ENCODE measurements at places on chromosomes 5 and 9. TPM values are rescaled to one million over a fixed set of nuclear protein-coding genes. Genes with fewer than 3 reads are reported as not detected.

The NR4A3 gene
- polyA plus RNA-seq = 0.87 TPM

The FAM221B gene
- polyA plus RNA-seq = 0.66 TPM

The PALM2AKAP2 gene
- 71.7 TPM for polyA plus RNA-seq

DNA sequence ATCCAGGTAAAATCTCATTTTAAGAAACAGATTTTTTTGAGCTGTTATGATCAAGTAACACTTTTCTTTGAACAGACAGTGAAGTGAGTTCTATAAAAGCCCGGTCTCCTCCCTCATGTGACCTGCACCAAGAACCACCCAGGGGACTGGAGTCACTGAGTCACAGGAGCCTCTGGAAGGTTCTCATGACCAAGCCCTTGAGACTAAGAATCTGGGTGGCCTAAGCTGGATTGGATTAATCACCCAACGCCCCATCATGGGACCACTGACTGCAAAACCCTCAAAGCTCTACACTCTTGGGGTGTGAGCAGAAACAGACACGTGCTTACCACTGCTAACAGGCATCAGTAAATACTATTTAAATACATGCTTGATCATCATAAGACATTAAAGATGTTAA lies 48.4 kb downstream of the SECISBP2 start:
- DNase-seq = no peak

The RBM18 gene
- 16.7 TPM for polyA plus RNA-seq

The OTULINL gene
- polyA plus RNA-seq = 0.95 TPM

DNA sequence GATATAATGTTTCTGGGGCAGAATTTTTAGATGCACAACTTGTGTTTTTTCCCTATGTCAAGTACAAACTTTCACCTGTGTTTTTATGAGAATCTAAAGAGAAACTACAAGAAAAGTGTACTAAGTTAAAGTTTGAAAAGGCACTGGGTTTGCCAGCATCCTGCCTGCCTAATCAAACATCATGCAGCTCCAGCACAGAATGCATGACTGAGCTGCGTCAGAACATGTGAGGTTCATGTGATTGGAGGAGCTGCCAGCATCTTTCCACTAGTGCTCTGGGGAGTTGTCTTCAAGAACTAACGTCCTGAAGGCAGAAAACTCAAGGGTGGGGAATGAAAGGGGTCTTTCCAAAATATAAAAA lies 46.1 kb upstream of the RIC1 start:
- DNase-seq = no peak

GRCh38 chr9:114155995-114156656 lies 789 bp downstream of the COL27A1 start:
- no peak for DNase-seq

DNA sequence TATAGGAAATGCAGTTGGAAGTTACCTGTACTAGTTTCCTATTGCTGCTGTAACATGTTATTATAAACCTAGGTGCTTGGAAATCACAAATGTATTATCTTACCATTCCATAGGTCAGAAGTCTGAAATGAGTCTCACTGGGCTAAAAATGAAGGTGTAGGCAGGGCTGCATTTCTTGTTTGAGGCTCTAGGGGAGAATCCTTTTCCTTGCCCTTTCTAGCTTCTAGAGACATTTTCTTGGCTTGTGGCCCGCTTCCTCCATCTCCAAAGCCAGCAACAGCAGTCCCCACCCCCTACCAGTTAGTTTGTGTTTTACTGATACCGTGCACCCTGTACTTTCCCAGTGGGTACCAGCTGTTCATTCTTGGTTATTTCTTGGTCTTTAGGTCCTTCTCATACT lies 153.3 kb downstream of the SLF1 start:
- no peak for DNase-seq

GRCh38 chr9:110615498-110615897 lies 36.0 kb upstream of the SVEP1 start:
- DNase-seq = no peak

The F12 gene
- 13.6 TPM for polyA plus RNA-seq

DNA sequence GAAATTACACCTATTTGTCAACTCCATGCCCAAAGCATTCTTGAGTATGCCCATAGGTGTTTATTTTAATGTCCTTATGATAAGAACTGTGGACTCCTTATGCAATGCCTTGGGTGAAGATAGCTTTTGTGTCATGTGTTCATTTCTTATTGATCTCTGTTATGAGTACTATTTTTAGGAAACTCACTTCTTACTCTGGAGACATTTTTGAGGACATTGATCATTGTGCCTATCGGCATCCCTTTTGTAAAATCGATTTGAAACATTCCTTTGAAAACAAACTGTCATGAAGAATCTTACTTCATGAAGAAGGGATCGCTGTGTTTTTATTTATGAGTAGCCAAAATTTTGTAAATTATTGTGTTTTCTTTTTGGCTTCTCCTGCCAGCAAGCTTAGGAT lies 257.3 kb downstream of the NTRK2 start:
- DNase-seq = no peak

DNA sequence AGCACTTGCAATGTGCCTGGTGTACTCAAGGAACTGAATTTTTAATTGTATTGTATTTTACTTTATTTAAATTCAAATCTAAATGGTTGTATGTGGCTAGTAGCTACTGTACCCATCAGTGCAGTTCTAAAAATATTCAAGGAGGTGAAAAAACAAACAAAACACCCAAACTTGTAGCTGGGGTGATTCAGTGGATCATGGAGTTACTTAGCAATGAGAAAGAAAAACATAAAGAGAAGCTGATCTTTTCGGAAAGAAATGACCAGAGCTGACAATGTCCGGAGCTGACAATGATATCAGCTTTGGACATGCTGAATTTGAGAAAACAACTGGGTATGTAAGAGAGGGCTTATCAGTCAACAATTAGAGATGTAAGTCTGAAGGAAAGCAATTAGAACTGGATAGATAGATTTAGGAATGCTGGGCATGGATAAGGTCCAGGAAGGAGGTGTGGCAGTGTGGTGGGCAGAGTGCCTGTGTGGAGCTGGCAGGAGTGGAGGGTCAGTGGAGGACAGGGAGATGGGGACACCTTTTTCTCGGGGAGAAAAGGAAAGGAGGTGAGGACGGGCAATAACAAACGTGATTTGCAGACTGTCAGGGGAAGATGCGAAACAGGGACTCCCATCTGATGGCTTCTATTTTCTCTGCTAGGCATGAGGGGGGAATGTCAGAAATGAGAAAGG lies 113.2 kb downstream of the DCP2 start:
- DNase-seq = no peak

DNA sequence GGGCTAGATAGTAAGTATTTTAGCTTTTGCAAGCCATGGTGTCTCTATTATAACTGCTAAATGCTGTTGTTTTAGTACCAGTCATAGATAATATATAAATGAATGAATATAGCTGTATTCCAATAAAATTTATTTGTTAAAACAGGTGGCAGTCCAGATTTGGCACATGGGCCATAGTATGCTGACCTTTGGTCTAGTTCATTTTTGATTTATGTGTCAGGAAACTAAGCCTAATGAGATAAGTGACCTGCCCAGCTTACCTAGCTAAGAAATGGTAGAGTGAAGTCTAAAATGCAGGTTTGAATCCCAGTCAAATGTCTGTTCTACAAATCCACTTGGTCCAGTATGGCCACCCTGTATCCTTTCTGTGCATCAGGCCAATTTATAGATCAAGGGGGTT lies 139.3 kb downstream of the ALDH1A1 start:
- DNase-seq = no peak

DNA sequence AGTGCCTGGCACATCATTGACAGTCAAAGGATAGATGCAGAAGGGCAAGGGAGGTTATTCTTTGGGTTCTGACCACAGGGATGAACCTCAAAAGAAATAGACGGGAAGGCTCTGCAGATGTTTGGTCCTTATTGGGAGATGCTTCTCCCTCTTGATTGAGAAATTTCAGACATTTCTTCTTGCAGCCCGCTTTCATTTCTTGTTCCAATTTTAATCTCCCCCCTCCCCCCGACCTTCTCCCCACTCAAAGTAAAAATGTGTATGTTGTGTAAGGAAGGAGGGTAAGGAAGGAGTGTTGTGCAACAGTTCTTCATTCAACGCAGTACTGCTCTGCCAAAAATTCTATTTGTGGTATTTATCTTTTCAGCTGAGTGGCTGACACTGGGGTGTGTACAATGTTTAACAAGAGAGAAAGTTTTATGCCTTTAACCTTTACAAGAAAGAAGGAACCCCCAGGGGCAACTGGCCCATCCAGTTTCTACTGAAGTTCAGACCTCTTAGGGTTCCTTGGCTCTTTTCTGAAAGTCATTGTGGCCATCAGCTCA lies 46.3 kb upstream of the TNFSF15 start:
- no peak for DNase-seq

DNA sequence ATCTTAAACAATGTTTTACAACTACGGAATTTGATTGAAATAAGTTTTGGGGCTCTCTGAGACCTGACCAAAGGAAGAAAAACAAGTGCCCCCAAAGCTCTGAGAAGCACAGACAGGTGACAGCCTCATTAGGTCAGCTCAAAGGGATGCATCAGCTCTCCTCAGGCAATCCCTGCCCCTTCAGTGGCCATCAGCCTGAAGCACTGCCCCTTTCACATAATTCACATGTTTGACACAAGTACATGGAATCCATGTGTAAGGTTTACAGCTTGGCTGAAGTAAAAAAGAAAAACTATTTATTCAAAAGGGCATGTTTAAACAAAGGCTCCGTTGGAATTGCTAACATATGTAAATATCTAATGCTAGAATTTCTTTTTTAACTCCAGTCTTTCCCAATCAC lies 56.3 kb downstream of the TSSK1B start:
- no peak for DNase-seq

The SLC6A18 gene
- not detected for polyA plus RNA-seq

DNA sequence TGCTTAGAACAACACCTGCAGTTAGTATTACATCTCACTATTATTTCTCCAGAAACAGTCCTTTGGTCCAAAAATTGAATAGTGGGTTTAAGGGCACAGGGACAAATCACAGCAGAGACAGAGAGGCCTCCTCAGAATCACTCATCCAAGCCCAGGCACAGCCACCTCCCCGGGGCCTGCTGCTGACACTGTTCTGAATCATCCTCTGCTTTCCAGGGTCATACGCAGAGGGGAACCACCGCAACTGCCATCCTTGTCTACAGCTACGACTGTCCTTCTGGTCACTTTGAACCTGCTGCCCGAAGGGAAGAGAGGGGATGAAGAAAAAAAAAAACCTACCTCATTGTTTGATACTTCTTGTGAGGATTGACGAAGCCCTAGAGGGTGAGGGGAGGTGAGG lies 35.3 kb upstream of the MAN2A1 start:
- DNase-seq = no peak

DNA sequence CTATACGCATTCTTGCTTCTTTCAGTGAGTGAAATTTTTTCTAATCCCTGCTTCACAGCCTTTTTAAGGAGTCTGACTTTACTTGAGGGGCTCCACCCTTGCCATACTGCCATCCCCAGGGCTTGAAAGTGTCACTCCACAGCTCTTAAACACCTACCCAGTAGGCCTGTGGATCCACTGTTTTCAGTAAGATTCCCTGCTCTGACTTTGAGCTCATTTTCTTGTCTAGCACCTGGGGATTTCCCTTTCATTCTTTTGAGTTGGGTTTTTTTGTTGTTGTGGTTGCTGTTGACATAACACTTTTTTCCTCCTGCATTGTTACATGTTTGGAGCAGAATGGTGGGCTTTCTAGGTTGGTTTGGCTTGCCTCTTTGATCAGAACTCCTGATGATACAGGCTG lies 23.6 kb downstream of the SREK1IP1 start:
- no peak for DNase-seq

DNA sequence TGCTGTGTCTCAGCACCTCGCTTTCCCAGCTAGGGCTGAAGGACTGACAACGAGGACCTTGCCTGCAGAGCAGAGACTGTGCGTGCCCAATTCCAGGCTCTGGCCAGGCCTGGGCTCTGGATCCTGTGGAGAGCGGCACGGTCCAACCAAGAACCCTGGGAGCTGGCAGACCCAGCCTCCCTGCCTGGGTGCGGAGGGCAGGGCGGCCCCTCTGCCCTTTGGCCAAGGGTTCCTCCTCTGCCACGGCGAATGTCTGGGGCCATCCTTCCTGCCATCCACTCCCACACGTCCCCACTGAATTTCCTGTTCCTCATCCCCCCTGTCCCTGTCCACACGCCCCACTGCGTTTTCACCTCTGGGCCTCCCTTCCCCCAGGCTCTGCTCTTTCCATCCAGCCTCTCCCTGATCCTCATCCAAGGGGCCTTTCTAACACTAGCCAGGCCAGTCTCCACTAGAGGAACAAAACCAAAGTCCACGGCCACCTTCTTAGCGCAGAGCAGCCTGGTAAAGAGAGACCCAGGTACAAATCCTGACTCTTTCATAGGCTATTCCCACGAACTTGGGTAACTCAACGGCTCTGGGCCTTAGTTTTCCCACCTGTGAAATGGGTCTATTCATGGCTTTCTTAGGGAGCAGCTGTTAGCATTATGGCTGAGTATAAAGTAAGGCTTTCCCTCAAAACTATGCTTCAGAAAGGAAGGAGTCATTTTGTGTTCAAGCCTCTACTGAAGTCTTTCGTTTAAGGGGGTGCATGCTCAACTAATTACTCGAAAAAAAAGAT lies 95.5 kb upstream of the PHYKPL start:
- no peak for DNase-seq

- no peak for DNase-seq
Observed at GRCh38 chr5:116554764-116555163, 19.9 kb downstream of the SEMA6A start.

DNA sequence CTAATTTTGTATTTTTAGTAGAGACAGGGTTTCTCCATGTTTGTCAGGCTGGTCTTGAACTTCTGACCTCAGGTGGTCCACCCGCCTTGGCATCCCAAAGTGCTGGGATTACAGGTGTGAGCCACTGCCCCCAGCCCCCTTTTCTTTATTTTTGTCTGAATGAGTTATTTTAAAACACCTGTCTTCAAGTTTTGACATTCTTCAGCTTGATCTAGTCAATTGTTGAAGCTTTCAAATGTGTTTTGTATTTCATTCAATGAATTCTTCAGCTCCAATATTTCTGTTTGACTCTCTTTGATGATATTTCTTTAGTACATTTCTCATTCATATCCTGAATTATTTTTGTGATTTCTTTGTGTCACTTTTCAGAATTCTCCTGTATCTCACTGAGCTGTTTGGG lies 486.2 kb downstream of the DMAC1 start:
- DNase-seq = no peak

- DNase-seq = peak; percentile 26
Observed at GRCh38 chr9:112112941-112113681, 62.0 kb downstream of the SUSD1 start.

DNA sequence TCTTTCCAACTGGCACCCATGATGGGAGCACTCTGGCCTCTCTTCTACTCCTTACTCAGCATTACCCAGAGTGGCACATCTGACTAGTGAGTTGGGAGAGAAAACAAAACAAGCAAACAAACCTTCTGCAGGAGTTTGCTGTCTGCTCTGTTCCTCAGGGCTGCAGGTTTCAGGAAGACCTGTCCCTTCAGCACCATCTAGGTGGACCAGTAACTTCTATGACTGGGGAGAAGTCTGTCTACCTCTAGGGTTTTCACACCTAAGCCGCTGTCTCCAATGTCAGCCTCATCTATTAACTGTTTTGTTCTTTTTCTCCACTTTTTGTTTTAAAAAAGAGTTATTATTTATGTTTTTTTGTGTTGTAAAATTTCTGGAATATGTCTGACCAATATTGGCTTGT lies 58.7 kb downstream of the RAB3C start:
- no peak for DNase-seq

GRCh38 chr5:98066910-98067309 lies 706.6 kb upstream of the RGMB start:
- no peak for DNase-seq

The HK3 gene
- not detected for polyA plus RNA-seq
